ENCODE measurements at places on chromosomes 16 and 17.

GRCh38 chr17:76371656-76372628, 12.5 kb upstream of the SPHK1 start:
- DNase-seq = no peak

- no peak for DNase-seq
Observed at GRCh38 chr17:76935331-76935730, 67.1 kb downstream of the MGAT5B start.

DNA sequence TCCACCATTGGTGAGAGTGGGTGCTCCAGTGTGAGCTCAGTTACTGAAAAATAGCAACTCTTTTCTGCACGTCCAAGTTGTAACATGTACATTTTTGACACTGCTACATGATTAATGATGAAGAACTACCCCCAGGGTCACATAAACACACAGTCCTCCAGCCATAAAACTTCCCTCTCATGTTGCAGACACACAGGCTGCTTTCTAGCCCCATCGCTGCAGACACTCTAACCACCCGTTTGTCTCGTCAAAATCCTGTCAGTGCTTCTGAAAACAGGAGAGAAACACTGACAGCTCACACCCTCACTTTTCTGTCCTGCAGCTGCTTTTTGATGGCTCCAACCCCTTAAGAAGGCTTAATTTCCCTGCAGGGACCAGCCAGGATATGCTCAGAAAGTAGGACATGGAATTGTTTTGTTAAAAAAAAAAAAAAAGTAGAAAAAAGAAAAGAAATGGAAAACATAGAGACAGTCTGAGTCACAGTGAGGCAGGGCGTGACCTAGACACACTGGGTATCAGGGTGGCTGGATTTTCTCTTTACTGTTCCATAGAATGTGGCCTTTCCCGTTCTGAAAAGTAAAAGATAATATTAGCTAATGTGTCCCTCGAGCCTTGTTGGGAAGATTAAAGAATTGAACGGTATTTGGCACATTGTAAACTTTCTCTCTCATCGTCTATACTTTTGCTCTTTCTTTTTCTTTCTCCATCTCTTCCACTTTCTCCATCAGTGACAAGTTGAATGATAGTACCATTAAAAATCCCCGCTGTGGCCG, 20.7 kb upstream of the CCL5 start:
- no peak for DNase-seq

DNA sequence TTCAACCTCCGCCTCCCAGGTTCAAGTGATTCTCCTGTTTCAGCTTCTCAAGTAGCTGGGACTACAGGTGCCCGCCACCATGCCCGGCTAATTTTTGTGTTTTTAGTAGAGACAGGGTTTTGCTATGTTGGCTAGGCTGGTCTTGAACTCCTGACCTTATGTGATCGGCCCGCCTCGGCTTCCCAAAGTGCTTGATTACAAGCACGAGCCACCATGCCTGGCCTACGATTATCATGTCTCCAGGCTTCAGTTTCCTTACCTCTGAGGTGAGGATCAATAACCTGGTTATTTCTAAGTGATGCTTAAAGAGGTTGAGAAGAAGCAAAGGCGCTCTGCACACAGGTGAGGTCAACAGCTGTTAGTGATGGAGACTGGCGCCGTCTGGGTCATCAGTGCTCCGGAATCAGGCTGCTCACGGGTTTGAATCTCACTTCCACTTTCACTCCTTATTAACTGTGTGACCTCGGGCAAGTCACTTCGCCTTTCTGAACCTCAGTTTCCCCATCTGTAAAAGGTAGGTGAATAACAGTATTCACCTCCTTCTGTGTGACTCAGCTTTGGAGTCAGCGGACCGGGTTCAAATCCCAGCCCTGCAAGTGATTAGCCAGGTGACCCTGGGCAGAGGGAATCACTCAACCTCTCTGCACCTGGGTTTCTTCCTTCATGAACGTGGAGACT, 745 bp upstream of the ABCC1 start:
- DNase-seq = no peak

DNA sequence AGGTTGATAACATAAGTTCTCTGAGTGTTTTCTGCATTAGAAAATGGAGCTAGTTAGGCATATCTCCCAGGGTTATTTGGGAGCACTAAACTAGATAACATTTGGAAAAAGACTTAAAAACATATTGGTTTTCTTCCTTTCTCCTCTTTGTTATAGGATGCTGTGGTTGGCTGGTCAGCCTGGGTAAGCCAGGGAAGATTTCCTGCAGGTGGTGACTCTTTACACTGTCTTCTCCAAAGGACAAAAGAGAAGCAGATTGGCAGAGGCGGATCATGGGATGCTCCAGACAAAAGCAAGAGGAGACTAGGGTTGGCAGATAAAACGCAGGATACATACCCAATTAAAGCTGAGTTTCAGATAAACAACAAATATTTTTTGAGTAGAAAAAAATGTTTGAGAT, 6.2 kb upstream of the CRYBA1 start:
- no peak for DNase-seq

DNA sequence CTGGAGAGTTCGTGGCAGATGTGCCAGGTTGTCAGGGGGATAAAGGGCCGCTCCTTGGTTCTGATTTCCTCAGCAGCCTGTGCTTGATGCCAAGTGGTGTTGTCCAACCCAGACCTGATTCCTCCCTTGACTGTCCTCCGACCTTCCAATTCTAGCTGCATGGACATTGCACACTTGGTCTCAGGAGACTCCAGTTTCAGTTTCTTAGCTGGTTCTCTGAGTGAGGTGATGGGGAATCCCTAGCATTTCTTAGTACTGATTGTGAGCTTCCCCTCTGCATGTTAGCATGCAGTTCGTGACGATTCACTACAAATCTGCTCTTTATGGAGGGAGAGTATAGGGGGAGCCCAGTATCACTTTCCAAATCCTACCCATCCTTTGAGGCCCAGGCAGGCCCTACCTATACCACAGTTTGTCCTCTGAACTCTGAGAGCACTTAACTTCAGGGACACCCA, 12.4 kb upstream of the CCR7 start:
- no peak for DNase-seq

- no peak for DNase-seq
Observed at GRCh38 chr17:79612468-79613194, 1.8 kb upstream of the RBFOX3 start.

Data from left forelimb (tissue), 1 donor.